Urothelium cell line (cell line): ENCODE measurements at places on chromosomes 7 and 10.

DNA sequence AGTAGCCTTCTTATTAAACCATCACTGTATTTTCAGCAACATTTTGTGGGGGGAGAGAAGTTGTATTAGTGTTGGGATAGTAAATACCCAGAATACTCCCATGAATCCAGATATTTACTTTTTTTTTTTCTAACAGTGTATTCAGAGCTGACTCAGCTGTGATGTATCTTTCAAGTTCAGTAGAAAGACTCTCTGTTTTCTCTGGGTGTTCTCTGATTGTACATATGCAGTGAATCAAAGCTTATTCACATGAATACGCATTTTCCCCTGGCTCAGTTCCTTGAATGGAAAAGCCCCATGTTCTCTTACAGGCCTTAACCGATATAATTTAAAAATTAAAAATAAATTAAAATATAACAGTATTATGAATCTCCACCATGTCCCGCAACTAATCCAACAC, 1.3 kb downstream of the TFPI2 start:
- DNase-seq, result no peak

DNA sequence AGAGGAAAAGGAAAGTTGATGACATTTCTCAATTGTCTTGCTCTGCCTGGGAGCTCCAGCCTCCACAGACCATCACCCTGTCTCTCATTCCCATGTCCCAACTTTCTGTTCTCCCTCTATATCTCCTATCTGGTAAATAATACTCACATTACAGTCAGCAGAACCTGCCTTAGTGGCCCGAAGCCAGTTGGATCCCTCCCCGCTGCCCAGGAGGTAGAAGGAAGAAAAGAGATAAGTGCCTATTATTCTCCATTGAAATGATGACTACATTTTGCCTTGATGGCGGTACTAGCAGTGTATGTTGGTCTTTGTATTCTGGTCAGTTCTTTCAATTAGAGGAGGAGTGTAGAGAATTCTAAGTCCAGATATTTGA, 91.9 kb downstream of the CSTF2T start:
- no peak for DNase-seq

- DNase-seq, result no peak
Measured at GRCh38 chr7:22486597-22486996, 13.4 kb downstream of the STEAP1B start.

GRCh38 chr10:17029581-17030271, 99.9 kb downstream of the CUBN start:
- peak; percentile 73 for DNase-seq

DNA sequence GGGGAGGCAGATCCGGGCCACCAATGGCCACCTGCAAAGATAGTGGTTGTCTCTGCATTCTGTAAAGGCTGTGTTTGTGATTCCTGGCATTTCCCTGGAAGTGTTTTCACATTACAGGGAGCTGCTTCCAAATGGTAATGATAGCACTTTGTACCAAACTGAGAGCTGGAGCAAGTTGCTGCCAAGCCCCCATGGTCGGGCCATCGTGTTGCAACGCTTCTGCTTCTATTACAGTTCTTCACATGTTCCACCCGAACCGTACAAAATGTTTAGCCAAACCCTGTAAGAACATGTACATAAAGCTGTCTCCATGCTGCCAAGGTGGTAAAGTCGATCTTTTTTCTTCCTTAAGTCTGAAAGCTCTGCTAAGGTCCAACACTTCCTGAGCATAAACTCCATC, 397.7 kb upstream of the NFE2L3 start:
- no peak for DNase-seq
